ENCODE measurements at places on chromosomes 5 and 9. TPM values are rescaled to one million over a fixed set of nuclear protein-coding genes. Genes with fewer than 3 reads are reported as not detected.

DNA sequence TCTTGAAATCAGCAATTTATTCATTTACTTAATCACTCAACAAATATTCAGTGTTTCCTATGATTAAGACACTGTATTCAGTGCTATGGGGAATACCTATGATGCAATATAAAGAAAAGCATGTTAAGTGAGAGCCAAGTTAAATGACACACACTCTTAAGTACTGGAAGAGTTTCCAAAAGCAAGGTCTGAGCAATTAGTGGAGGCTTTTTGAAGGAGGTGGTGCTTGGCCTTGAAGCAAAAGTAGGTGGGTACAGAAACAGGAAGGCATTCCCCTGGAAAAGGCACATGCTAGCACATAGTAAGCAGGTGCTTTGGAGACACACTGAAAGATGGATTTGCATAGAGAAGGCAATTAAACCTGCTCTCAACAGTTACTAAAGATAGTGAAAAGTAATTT lies 4.0 kb downstream of the TSLP start:
- peak overlapping the region; percentile 22 for H3K27ac ChIP-seq
- H3K4me1 ChIP-seq = no peaks in the 10 kb centered on the region
- H3K36me3 ChIP-seq = no peaks in the 10 kb centered on the region

DNA sequence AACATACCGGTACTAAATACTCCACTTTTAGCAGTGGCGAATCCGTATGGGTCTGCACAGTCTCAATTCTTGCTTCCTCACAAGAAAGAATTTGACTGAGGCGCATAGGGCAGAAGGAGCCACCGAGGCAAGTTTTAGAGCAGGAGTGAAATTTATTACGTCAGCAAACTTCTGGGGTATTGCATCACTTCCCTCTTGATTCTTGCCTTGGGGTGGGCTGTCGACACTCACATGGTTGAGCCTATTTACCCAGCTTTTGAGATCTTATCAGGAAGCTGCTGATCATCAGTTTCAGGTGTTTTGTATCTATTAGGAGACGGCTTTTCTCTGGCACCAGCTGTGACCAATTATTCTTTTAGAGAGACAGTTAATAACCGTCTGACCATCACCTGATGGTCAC lies 111.5 kb upstream of the CCNH start:
- no peaks in the 10 kb centered on the region for H3K36me3 ChIP-seq
- no peaks in the 10 kb centered on the region for H3K4me1 ChIP-seq
- H3K4me3 ChIP-seq = no peak overlapping the region
- no peak overlapping the region for H3K27ac ChIP-seq

DNA sequence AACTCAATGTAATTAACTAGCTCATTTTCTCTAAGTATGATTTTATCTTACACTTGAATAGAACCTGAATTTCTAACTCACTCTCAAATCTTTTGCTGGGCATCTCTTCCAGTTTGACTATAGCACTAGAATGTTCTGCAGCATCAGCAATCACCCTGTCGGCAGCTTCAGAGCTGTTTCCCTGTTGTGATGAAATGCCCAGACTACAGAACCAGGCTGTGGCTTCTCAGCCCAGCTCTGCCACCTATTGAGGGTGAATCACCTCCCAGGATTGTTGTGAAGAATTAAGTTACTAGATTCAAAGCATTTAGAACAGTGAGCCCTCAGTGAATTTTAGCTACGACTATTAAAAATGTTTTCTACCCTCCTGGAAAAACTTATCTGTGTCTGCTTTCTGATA lies 90.4 kb upstream of the ANKRD55 start:
- peak; percentile 30 for DNase-seq
- H3K4me1 ChIP-seq = no peaks in the 10 kb centered on the region
- H3K27me3 ChIP-seq = no peaks in the 10 kb centered on the region
- H3K36me3 ChIP-seq = no peaks in the 10 kb centered on the region

DNA sequence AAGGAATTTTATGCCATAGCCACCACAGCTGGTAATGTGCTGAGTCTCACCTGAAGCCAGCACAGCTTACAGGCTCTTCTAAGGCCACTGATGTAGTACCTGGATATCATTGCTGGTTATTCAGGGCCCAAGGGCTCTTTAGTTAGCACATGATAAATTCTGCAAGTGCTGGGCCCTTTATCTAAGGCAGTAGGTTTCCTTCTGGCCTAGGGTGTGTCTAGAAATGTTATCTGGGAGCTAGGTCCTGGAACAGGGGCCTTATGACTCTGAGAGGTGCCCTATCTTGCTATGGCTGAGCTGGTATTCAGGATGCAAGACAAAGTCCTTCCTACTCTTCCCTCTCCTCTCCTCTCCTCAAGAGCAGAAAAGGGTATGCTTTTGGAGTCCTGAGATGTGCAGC lies 1424.5 kb upstream of the NUDT12 start:
- no peak overlapping the region for H3K27ac ChIP-seq
- no peaks in the 10 kb centered on the region for H3K36me3 ChIP-seq
- H3K4me1 ChIP-seq = no peaks in the 10 kb centered on the region
- H3K27me3 ChIP-seq = no peaks in the 10 kb centered on the region
- H3K4me3 ChIP-seq = no peak overlapping the region

GRCh38 chr5:174723979-174724483 lies 351 bp upstream of the MSX2 start:
- no peaks in the 10 kb centered on the region for H3K36me3 ChIP-seq
- no peak for DNase-seq
- H3K4me1 ChIP-seq = no peaks in the 10 kb centered on the region
- peaks cover 38% of the 10 kb centered on the region for H3K27me3 ChIP-seq
- peak overlapping the region; percentile 89 for H3K4me3 ChIP-seq

The INSL6 gene
- total RNA-seq = not detected

The PHF24 gene
- 1.1 TPM for total RNA-seq

Measured in breast epithelium (tissue), 4 donors.